ENCODE measurements at places on chromosomes 3 and 15. TPM values are rescaled to one million over a fixed set of nuclear protein-coding genes. Genes with fewer than 3 reads are reported as not detected.

- DNase-seq: no peak
Measured at GRCh38 chr3:62727536-62727935, 147.7 kb downstream of the CADPS start.

Gene GALNT15
- total RNA-seq: 21.7 TPM

DNA sequence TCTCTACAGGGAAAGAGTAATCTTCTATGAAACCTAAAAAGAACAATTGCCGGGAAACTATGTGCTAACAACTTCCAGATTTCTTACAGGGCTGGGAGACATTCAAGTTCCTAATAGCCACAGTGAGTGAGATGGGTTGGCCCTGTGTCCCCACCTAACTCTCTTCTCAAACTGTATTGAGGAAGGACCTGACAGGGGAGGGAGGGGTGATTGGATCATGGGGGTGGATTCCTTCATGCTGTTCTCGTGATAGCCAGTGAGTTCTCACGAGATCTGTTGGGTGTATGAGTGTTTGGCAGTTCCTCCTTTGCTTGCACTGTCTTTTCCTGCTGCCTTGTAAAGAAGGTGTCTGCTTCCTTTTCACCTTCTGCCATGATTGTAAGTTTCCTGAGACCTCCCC is 958.7 kb downstream of the AGBL1 start:
- DNase-seq: no peak

DNA sequence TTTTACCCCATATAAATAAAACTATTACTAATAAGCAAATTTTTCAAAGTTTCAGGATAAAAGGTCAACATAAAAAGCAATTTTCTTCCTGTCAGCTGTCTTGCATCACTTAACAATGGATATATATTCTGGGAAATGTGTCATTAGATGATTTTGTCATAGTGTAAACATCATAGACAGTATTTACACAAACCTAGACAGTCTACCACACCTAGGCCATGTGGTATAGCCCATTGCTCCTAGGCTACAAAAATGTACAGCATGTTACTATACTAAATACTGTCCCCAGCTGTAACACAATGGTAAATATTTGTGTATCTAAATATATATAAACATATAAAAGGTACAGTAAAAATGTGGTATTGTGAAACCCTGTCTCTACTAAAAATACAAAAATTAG is 156.7 kb downstream of the ANO10 start:
- DNase-seq: no peak

GRCh38 chr3:157763644-157764043 is 260.4 kb upstream of the VEPH1 start:
- no peak for DNase-seq
